Natural killer cell (primary cell): ENCODE measurements at places on chromosomes 12 and 14. TPM values are rescaled to one million over a fixed set of nuclear protein-coding genes. Genes with fewer than 3 reads are reported as not detected.

MYH6 gene
- not detected for total RNA-seq

ERBB3 gene
- 0.66 TPM for total RNA-seq

NKX2-1 gene
- total RNA-seq: not detected

DNA sequence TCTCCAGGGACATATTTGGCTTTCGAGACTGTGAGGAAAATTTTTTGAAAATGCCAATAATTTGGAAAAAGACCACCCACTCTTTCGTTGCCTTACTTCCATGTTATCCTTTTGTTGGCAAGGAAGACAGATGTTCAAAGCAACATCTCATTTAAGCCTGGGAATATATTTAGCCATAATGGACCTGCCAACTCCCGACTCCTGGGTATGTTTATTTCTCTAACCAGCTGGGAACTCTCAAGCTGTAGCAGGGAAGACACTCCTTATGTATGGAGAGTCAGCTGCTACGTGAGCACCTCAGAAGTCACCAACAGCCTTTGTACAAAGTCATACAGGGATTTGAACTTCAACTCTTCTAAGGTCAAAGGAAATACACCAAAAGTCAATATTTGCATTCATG, 96.5 kb upstream of the DAAM1 start:
- DNase-seq: no peak
- H3K27ac ChIP-seq: no peak overlapping the region
- H3K4me3 ChIP-seq: no peak overlapping the region
- no peaks in the 10 kb centered on the region for H3K36me3 ChIP-seq
- H3K27me3 ChIP-seq: no peaks in the 10 kb centered on the region

- no peak overlapping the region for H3K4me3 ChIP-seq
- DNase-seq: no peak
- no peaks in the 10 kb centered on the region for H3K4me1 ChIP-seq
- H3K27me3 ChIP-seq: no peaks in the 10 kb centered on the region
Observed at GRCh38 chr14:74984236-74985027, 18.3 kb upstream of the EIF2B2 start.

DNA sequence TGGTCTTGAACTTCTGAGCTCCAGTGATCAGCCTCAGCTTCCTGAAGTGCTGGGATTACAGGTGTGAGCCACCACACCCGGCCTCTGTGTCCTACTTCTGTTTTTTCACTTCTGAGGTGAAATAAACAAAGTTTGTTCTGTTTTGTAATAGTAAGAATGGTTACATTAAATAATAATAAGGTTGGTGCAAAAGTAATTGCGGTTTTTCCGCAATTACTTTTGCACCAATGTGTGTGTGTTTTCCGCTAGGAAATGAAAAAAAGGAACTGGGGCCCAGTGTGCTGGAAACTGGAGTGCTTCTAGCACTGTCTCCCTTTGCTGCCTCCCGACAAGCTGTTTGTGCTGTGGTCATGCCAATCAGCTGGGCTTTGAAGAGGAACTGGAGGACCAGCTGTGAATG, 140.9 kb downstream of the NTS start:
- no peak overlapping the region for H3K4me3 ChIP-seq
- no peak overlapping the region for H3K27ac ChIP-seq
- H3K27me3 ChIP-seq: no peaks in the 10 kb centered on the region
- no peaks in the 10 kb centered on the region for H3K36me3 ChIP-seq
- H3K4me1 ChIP-seq: no peaks in the 10 kb centered on the region

DNA sequence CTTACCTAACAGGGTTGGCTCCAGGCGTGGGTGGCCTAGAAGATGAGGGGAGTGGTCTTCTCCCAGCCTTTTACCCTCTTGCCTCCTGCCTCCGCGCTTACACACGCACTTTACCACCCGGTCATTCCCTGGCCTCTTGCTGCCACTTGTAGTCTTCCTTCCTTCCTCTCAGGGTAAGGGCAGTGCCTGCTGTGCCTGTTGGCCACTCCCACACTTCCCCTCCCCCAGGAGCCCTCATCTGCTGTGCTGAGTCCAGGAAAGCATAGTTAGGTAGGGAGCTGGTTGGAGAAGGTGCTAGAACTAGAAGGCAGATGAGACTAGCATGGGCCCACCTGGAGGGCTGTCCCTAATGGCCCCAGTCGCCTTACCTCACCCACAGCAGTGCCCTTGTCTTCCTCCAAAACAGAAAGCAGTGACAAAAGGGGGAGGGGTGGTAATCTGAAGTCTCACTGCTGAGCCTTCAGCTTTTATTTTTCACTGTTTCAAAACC, 54.3 kb upstream of the SRSF5 start:
- no peak for DNase-seq
- no peaks in the 10 kb centered on the region for H3K27me3 ChIP-seq
- H3K4me1 ChIP-seq: peaks cover 72% of the 10 kb centered on the region
- H3K27ac ChIP-seq: peak overlapping the region; percentile 84
- H3K36me3 ChIP-seq: peaks cover 49% of the 10 kb centered on the region

- no peak overlapping the region for H3K4me3 ChIP-seq
- no peaks in the 10 kb centered on the region for H3K27me3 ChIP-seq
- no peaks in the 10 kb centered on the region for H3K4me1 ChIP-seq
- H3K27ac ChIP-seq: no peak overlapping the region
- no peaks in the 10 kb centered on the region for H3K36me3 ChIP-seq
- no peak for DNase-seq
Observed at GRCh38 chr14:71454010-71454409, 478.2 kb upstream of the RGS6 start.

DNA sequence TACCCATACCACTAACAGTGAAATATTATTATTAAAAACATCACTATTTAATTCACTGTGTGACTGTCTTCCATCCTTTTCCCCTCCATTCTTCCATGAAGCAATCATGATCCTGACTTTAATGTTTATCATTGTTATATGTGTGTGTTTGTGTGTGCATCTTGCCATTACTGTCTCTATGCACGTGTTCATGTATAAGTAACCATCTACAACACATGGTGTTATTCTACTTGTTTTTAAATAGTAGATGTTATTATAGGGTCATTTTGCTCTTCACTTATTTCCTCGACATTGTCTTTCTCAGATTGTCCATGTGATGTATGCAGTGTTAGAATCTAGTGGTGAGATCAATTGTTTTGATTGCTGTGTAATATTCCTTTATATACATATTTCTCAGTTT, 195.8 kb downstream of the TRHDE start:
- no peaks in the 10 kb centered on the region for H3K36me3 ChIP-seq
- no peaks in the 10 kb centered on the region for H3K4me1 ChIP-seq
- H3K4me3 ChIP-seq: no peak overlapping the region
- no peak for DNase-seq

GRCh38 chr12:2415568-2415944, 362.8 kb downstream of the CACNA1C start:
- no peaks in the 10 kb centered on the region for H3K27me3 ChIP-seq
- H3K4me1 ChIP-seq: no peaks in the 10 kb centered on the region
- no peak for DNase-seq
- H3K4me3 ChIP-seq: no peak overlapping the region
- H3K27ac ChIP-seq: no peak overlapping the region

DNA sequence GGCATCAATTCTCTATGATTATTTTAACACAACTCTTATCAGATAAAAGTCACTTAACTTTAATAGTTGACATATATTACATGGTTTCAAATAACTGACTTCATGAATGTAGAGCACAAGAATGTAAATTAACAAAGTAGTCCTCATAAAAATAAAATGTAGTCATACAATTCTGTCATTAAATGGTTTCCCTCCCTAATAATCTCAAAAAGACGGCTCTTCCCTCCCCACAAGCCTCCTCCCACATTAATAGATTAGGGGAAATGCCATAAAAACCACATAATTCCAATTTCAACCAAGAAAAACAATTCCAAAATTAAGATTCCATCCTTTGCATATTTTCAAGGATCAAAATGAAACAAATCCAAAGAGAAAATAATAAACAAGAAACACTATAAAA, 36.7 kb downstream of the SPTLC2 start:
- no peak overlapping the region for H3K27ac ChIP-seq
- H3K27me3 ChIP-seq: no peaks in the 10 kb centered on the region
- no peak for DNase-seq
- H3K4me1 ChIP-seq: peaks cover 15% of the 10 kb centered on the region
- peaks cover 22% of the 10 kb centered on the region for H3K36me3 ChIP-seq

DNA sequence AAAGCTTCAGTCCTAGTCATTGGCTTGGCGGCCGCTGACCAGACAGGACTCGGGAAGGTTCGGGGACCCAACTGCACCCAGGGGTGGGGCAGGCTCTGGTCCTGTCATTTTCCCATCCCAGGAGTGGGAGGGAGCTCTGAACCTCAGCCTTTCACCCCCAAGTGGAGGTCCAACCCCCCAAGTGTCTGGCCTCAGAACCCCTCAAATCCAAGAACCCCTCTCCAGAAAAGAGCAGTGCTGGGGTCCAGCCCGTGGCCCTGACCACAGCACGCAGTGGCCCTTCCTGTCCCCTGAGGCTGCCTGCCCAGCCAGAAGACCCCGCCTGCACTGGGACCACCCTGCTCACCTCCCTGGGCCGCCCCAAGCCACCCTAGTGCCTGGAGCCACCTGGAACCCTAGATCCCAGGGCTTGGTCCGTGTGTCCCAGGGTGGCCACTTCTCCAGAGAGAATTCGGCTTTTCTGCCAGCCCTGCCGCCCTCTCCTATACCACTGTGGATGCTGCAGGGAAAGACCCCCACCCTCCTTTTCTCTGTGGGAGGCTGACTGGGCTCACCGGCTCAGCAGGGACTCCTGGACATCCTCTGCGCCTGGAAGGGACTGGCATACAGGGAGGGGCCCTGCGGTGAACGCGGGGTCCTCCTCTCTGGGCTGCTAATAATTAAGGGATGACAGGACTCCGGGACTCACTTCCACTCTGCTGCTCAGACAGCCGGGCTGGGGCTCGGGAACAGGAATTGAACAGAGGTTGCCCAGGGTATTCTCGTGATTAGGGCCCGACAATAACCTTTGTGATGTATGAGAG, 326.9 kb upstream of the SFSWAP start:
- H3K27ac ChIP-seq: no peak overlapping the region
- H3K36me3 ChIP-seq: no peaks in the 10 kb centered on the region
- no peak overlapping the region for H3K4me3 ChIP-seq
- no peaks in the 10 kb centered on the region for H3K27me3 ChIP-seq
- peak; percentile 4 for DNase-seq

GRCh38 chr12:31228811-31229792, 96.8 kb downstream of the SINHCAF start:
- no peak overlapping the region for H3K27ac ChIP-seq
- H3K4me3 ChIP-seq: no peak overlapping the region
- DNase-seq: no peak
- H3K4me1 ChIP-seq: no peaks in the 10 kb centered on the region
- no peaks in the 10 kb centered on the region for H3K27me3 ChIP-seq

DNA sequence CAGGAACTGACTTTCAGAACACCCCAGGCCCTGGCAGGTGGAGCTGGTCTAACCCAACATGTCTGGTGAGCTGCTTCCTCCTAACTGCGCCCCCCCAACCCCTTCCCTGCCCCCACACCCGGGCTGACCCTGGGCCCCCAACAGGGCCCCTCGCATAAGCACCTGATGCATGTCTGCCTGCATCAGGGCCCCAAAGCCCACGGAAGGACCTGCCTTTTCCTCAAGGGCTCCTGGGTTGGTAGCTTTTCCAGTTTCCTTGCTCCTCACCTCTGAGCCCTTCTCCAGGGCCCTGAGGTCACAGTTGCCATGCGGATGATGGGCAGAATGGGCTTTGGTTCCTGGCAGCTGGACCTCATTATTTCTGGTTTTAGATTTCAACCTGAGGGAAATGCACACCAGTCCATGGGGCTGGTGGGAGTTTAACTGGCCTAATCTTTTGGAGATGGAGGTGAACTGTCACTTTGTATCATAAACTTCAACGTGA, 18.5 kb downstream of the TESC start:
- no peak overlapping the region for H3K4me3 ChIP-seq
- H3K27ac ChIP-seq: no peak overlapping the region
- DNase-seq: no peak

DNA sequence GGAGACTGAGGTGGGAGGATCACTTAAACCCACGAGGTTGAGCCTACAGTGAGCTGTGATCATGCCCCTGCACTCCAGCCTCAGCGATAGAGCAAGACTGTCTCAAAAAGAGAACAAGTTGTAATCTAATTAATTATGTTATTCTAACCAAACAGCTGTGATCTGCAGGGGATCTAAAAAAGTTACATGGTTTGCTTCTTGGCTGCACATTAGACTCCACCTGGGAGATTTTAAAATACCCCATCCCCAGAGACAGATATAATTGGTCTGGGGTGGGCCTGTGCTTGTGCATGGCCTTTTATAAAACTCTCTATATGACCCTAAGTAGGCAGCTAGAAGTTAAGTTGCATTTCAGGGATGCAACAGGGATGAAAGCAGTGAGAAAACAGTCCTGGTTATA, 76.7 kb downstream of the SCAF11 start:
- H3K27me3 ChIP-seq: no peaks in the 10 kb centered on the region
- H3K4me3 ChIP-seq: no peak overlapping the region
- no peak for DNase-seq
- H3K4me1 ChIP-seq: no peaks in the 10 kb centered on the region
